ENCODE measurements at places on chromosomes 3 and 15. TPM values are rescaled to one million over a fixed set of nuclear protein-coding genes. Genes with fewer than 3 reads are reported as not detected.

Gene PFKFB4
- 9.3 TPM for polyA plus RNA-seq

Gene GOLGA8S
- 0.03 TPM for polyA plus RNA-seq

Gene CTXN2
- polyA plus RNA-seq: not detected

Gene IMPDH2
- 187 TPM for polyA plus RNA-seq

Gene ZDHHC23
- 1.4 TPM for polyA plus RNA-seq

Gene PCOLCE2
- 16.1 TPM for polyA plus RNA-seq

DNA sequence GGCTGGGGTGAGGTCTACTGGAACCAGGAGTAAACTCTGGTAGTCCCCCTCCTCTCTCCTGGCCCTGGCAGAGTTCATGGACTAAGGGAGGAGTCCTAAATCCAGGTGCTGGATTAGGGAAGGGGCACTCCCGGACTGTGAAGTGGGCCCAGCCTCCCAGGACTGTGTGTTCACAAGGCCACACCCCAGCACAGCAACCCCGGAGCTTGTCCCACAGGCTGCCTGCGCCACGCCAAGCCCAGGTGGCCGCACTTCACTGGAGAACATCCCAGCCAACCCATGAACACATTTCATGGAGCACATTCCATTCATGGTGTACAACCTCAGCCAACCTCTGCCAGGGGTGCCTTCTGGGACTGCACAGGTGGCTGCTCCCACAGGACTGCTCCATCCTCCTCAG lies 8.2 kb downstream of the ARPIN start:
- H3K27ac ChIP-seq: no peak overlapping the region
- no peaks in the 10 kb centered on the region for H3K4me1 ChIP-seq
- DNase-seq: no peak
- H3K36me3 ChIP-seq: peaks cover 8% of the 10 kb centered on the region

DNA sequence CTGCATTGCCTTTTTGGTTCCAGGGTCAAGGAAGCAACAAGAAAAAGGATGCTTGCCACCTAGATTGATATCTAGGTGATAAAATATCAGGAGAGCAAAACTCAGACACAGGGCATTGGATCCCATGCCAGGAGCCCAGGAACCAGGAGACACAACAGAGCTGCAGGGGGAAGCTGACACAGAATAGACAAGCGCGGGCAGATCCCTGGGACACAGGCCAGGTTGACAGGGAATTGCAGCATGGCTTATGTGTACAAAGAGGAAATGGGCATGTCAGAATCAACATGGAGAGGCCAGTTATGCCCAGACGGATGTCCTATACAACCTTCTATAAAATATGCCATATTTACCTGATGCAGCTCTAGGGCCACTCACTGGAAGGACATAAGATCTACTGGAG lies 84.2 kb downstream of the SEMA6D start:
- H3K27ac ChIP-seq: no peak overlapping the region
- H3K27me3 ChIP-seq: no peaks in the 10 kb centered on the region
- H3K4me3 ChIP-seq: no peak overlapping the region
- H3K4me1 ChIP-seq: no peaks in the 10 kb centered on the region
- no peaks in the 10 kb centered on the region for H3K36me3 ChIP-seq
- no peak for DNase-seq

DNA sequence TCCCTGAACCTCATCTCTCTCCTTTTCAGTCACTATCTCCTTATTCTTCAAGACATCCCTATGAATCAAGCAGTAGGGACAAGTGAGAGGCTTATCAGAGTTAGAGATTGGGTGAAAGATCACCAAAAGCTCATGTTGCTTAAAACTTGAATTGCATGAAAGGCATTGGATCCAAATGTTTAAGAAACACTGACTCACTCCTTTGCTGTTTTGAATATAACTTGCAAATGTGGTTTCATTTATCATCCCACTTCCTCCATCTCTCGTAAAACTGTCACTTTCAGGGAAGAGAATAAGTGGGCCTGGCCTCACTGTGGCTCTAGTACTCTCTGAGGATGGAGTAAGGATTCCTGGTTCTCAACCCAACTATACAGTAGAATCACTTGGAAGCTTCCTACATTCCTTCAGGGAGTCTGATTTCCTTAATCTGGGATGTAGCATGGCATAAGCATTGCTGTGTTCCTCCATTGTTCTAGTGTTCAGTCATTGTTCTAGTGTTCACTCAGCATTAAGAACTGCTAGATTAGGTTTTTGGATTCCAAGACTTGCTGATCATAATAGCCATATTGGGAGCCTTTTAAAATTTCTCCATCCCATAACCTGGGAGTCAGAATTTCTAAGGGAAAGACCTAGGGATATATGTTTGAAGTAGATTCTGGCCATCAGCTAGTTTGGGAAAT lies 171.8 kb downstream of the TMEM108 start:
- H3K27ac ChIP-seq: no peak overlapping the region
- no peaks in the 10 kb centered on the region for H3K4me1 ChIP-seq

DNA sequence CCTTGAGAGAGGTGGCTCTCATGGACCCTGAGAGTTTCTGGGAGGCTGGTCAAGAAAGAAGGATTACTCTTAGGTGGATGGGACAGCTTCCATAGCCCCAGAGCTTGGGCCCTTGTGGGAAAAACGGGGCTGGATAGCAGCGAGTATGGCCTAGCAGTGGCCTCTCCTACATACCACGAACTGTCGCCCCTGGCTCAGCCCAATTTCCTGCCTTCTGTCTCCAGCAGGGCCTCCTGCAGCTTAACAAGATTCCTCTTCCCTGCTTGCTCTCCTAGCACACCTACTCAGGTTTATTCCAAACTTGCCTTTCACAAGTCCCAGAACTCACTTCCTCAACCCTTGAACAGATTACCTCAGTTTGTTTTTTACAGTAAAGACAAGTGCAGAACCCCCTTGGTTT lies 139.7 kb upstream of the TPM1 start:
- H3K4me3 ChIP-seq: no peak overlapping the region
- H3K27me3 ChIP-seq: no peaks in the 10 kb centered on the region
- H3K27ac ChIP-seq: no peak overlapping the region
- no peaks in the 10 kb centered on the region for H3K36me3 ChIP-seq
- H3K4me1 ChIP-seq: peaks cover under 1% of the 10 kb centered on the region

DNA sequence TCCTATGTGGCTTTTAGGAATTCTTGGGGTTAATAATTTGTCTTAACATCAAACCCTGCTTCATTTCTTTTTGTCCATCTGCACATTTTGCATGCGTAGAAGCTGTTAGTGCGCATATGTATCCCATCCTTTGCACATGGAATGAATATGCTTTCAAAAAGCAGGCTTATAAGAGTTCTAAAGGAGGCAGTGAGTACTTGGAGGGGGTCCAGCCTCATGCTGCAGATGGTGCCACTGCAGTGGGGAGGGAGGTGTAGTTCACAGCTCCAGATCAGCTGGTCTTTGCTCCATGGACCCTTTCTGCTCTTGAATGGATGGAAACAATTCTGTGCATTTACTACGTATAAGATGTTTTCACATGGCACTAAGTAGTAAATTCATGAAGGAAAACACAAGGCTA lies 20.7 kb upstream of the SSR3 start:
- H3K4me3 ChIP-seq: no peak overlapping the region
- no peak for DNase-seq
- H3K27ac ChIP-seq: no peak overlapping the region
- no peaks in the 10 kb centered on the region for H3K36me3 ChIP-seq

DNA sequence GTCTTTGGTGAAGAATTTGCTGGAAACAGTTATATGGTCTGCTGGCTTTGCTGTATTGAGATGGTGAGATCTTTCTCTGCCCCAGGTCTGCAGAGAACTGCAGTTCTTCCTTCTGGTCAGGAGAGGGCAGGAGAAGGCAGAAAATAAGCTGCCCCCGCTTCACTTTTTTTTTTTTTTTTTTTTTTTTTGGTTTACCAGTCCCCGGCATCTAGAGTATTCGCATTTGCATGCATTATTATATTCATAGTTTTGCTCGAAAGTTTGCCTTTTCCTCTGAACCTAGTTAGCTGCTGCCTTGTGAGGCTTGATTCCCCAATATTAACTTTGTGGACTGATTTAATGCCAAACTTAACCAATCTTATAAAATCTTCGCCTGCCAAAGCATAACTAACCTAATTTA lies 10.6 kb upstream of the PARL start:
- no peak overlapping the region for H3K27ac ChIP-seq
- no peaks in the 10 kb centered on the region for H3K4me1 ChIP-seq
- H3K4me3 ChIP-seq: no peak overlapping the region
- H3K27me3 ChIP-seq: peaks cover 4% of the 10 kb centered on the region

DNA sequence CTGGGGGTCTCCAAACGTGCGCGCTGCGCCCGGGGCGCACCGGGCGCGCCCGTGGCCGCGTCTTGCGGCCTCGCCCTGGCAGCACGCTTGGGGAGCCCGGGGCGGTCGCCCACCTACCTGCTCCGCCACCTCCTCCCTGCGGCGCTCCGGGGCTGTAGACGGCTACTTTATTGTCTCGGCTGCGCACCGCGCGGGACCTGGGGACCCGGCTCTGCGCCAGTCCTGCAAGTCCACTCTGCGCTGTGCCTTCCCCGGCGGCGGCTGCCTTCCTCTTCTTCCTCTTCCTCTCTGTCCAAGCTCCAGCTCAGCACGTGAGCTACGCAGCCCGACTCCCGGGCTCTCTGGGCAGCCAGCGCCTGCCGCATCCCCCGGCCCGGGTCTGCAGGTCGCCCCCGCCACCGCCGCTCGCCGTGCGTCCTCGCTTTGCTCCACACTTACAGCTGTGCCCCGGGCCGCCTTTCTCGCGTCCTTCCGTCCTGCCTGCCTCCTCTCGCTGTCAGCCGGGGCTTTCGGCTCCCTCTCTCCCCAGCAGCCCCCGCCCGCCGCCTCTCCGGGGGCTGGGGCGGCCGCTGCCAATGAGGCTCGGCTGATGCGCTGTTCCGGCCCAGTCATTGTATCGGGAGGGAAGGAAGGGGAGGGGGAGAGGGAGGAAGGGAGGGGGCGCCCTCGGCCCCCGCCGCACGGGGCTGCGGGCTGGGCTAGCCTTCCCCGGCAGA lies 156.4 kb upstream of the FRMD4B start:
- H3K4me1 ChIP-seq: no peaks in the 10 kb centered on the region
- no peak overlapping the region for H3K27ac ChIP-seq
- no peaks in the 10 kb centered on the region for H3K36me3 ChIP-seq
- DNase-seq: peak; percentile 2
- peaks cover 11% of the 10 kb centered on the region for H3K27me3 ChIP-seq

GRCh38 chr15:49669288-49669687 lies 48.4 kb downstream of the DTWD1 start:
- no peak for DNase-seq
- H3K36me3 ChIP-seq: no peaks in the 10 kb centered on the region
- no peak overlapping the region for H3K4me3 ChIP-seq

GRCh38 chr15:34239151-34239808 lies 14.5 kb downstream of the EMC4 start:
- peak overlapping the region; percentile 29 for H3K4me3 ChIP-seq
- H3K27ac ChIP-seq: peak overlapping the region; percentile 84
- peak; percentile 74 for DNase-seq
- H3K4me1 ChIP-seq: peaks cover 6% of the 10 kb centered on the region
- H3K27me3 ChIP-seq: no peaks in the 10 kb centered on the region

DNA sequence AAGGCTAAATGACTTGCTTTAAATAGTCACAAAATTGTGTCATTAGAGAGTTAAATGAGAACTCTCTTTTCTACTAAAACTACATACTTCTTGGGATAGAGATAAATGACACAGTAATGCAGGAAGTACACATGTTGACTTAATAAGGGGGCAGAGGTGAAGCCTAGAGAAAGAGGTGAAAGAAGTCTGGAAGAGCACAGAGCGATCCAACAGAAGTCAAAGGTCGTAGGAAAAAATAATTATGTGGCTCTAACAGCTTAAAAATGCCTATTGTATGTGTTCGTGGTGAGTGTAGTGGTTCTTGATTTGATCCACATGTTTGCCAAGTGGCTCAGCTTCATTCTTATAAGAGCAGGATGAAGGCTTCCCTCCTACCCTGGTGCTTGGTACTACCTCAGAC lies 61.7 kb downstream of the TMEM212 start:
- H3K27me3 ChIP-seq: no peaks in the 10 kb centered on the region
- no peak overlapping the region for H3K4me3 ChIP-seq
- H3K27ac ChIP-seq: no peak overlapping the region

GRCh38 chr15:52658955-52659354 lies 20.2 kb downstream of the ATOSA start:
- no peaks in the 10 kb centered on the region for H3K36me3 ChIP-seq
- peaks cover 2% of the 10 kb centered on the region for H3K4me1 ChIP-seq
- no peaks in the 10 kb centered on the region for H3K27me3 ChIP-seq
- DNase-seq: no peak

DNA sequence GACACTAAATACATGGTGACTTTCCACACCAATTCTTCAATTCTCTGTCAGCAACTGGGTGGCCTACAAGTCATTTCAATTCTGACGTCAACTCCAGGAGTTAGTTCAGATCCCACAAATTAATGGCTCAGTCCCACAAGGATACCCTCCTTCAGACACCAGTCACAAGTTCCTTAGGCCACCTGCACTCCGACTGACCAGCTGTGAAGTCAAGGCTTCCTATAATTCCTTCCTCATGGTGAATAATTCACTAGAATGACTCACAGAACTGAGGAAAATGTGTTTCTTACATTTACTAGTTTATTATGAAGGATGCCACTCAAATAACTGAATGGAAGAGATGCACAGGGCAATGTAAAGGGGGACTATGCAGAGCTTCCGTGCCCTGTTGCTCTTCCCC lies 6.3 kb upstream of the PIAS1 start:
- DNase-seq: no peak
- no peaks in the 10 kb centered on the region for H3K4me1 ChIP-seq
- no peak overlapping the region for H3K27ac ChIP-seq
- no peaks in the 10 kb centered on the region for H3K36me3 ChIP-seq

DNA sequence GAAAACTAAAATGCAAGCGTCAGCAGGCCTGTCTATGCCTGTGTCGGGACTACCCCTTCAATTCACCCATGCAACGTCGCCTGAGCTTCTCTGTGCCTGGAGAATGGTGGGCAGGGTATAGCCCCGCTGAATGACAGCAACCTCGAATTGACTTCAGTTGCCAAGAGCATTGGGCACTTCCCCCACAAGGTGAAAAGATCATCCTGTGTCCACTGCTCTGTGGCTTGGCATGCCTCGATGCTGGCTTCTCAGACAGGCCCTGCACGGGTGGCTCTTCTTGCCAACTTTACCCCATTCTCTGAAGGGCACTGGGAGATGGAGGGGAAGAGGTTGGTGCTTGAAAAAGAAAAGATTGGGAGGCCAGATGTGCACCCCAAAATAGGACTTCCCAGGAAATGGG lies 3.3 kb downstream of the SLC6A1 start:
- no peak overlapping the region for H3K27ac ChIP-seq
- no peaks in the 10 kb centered on the region for H3K36me3 ChIP-seq
- H3K4me3 ChIP-seq: no peak overlapping the region
- no peaks in the 10 kb centered on the region for H3K4me1 ChIP-seq
- H3K27me3 ChIP-seq: peaks cover 41% of the 10 kb centered on the region

- H3K4me3 ChIP-seq: no peak overlapping the region
- no peak for DNase-seq
- H3K36me3 ChIP-seq: no peaks in the 10 kb centered on the region
Observed at GRCh38 chr3:16860234-16860633, 24.5 kb upstream of the PLCL2 start.
